NCI-H1092 treated with DMSO at 0.1 percent for 48 hours (cell line): ENCODE measurements at places on chromosomes 3 and 15.

- no peak for DNase-seq
Measured at GRCh38 chr3:115350606-115351005, 203.5 kb upstream of the ZBTB20 start.

GRCh38 chr3:37703626-37704025, 158.1 kb upstream of the CTDSPL start:
- DNase-seq, result no peak

DNA sequence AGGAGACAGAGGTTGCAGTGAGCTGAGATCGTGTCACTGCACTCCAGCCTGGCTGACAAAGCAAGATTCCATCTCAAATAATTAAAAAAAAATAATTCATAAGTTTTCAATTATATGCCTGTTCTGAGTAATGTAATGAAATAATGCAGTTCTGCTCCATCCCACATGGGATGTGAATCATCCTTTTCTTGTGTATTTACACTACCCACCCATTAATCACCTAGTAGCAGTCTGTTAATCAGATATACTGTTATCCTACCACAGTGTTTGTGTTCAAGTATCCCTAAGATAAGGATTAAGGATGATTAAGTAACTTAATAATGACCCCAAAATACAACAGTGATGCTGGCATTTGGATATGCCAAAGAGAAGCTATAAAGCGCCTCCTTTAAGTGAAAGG, 38.8 kb downstream of the PIGB start:
- no peak for DNase-seq

GRCh38 chr3:171393032-171393744, 67.0 kb downstream of the TNIK start:
- DNase-seq, result peak; percentile 92

DNA sequence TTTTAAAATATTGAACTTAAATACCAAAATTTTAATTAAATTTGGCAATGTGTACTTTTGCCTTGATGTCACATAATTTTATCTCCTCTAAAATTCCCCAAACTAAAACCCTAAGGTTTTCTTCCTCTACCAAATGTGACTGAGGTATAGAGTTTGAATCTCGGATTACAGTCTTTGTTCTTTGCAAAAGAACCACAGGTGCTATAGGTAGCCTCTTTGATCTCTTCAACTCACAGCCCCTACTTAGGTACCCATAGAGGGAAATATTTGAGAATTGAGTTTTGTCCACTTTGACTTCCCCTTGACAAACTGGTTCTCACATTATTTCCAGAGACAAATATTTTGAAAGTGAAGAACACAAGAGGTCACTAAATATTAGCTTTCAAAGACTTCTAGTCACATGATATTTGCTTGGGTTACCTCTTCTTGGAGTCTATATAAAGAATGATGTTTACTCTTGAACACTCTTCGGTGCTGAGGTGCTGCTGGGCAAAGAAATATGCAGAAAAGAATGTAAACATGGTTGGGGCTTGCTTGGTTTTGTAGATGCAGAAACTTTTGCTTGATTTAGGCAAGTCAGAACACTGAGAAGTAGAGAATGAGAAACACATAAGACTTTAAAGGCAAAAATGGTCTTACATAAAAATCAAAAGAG, 120.8 kb upstream of the MCTP2 start:
- no peak for DNase-seq

- no peak for DNase-seq
Measured at GRCh38 chr15:23750776-23751175, 63.7 kb upstream of the NDN start.

GRCh38 chr3:10281951-10282350, 10.8 kb downstream of the GHRL start:
- DNase-seq, result no peak

DNA sequence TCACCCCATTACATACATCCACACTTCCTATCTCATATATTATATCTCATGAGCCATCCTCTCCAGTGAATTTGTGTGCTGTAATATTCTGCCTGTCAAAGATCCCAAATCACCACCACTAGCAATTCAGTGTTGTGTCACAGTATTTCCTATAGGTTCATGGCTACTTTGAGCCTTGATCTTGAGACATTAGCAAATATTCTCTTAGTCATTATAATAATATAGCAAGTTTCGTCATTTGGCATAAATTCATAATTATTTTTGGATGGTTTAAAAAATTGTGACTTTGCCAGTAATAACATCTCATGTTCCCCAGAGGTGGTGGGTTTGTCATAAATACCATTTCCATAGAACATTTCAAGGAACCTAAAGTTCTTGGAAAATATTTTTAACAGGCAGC, 47.7 kb downstream of the CMSS1 start:
- DNase-seq, result no peak

GRCh38 chr3:149214702-149215101, 6.9 kb downstream of the CP start:
- DNase-seq, result peak; percentile 11

DNA sequence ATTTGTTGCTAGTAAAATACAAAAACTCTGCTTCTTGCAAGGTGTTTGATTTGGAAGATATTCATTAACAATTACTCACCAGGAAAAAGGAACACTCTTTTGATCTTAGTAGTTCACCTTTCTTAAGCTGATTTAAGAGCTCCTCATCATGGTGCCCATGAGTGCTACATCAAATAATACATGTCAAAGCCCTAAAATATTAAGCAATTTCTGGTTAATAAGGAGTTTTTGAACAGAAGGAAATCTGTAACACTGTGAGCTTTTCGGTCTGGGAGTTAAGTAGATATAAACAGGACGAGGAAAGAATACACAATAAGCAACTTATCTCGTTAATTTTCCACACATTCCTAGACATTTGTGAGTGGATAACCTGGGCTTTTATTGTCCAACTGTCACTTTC, 83.9 kb upstream of the DCBLD2 start:
- DNase-seq, result no peak

GRCh38 chr15:71575474-71576045, 234.8 kb upstream of the NR2E3 start:
- DNase-seq, result no peak

DNA sequence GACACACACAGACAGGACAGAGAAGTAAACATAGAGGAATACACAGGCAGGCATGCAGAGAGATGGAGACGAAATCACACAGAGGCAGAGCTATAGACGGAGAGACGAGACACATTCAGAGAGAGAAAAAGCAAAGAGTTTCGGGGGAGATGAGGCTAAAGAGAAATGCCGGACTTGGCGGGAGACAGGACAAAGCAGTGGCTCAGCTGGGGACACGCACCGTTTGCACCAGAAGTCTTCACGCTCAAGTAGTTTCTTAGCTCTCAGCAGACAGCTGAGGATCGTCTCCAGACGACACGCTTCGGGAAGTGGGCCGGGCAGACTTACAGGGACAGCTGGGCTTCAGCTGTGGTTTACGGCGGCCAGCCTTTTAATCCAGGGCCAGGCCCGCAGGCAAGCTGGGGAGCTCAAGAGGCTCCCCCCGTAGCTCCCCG, 56.2 kb upstream of the DLG1 start:
- DNase-seq, result no peak

GRCh38 chr15:38127306-38127771, 125.3 kb upstream of the SPRED1 start:
- DNase-seq, result no peak

- DNase-seq, result no peak
Measured at GRCh38 chr3:37640636-37641375, 220.9 kb upstream of the CTDSPL start.

- DNase-seq, result peak; percentile 40
Measured at GRCh38 chr3:8767667-8768363, 1.6 kb downstream of the OXTR start.

DNA sequence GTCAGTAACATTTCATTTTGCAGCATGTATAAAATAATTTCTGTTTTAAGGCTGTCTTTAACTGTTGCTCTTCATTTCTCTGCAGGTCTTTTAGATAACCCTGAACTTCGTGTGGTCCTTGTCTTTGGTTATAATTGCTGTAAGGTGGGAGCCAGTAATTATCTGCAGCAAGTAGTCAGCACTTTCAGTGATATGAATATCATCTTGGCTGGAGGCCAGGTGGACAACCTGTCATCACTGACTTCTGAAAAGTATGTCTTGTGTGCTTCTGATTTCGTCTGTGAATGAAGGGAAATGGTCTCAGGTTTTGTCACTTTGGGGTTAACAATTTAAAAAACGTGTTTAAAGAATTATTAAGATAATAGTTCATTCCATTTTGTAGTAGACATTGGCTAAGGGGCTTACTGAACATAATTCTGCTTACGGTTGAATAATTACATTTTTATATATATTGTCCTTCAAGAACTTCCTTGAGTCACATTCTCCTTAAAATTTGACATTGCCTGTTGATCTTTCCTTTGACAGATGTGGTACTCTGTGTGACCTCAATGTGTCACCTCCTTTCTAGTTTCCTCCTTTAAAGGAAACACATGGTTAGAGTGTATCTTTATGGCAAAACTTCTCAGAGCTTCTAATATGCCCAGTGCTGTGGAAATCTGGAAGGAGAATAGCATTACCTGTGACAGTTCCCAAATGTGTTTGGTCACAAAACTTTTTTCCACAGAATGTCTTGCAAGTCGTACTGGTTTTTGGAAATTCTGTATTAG, 26.3 kb downstream of the FBXO22 start:
- no peak for DNase-seq

DNA sequence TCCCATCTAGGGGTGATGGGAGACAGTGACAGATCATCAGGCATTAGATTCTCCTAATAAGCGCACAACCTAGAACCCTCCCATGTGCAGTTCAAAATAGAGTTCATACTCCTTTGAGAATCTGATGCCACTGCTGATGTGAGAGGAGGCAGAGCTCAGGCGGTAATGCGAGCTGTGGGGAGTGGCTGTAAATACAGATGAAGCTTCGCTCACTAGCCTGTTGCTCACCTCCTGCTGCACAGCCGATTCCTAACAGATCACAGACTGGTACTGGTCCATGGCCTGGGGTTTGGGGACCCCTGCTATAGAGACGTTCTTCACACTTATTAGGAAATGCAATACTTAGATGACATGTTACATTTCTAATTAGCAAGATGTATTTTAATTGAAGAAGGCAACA, 154.4 kb downstream of the CBLB start:
- DNase-seq, result no peak

GRCh38 chr3:130609166-130609979, 92.4 kb downstream of the COL6A6 start:
- DNase-seq, result no peak

- DNase-seq, result no peak
Measured at GRCh38 chr3:172070269-172070668, 30.9 kb downstream of the FNDC3B start.

- no peak for DNase-seq
Measured at GRCh38 chr3:128559486-128560225, 66.7 kb upstream of the GATA2 start.

DNA sequence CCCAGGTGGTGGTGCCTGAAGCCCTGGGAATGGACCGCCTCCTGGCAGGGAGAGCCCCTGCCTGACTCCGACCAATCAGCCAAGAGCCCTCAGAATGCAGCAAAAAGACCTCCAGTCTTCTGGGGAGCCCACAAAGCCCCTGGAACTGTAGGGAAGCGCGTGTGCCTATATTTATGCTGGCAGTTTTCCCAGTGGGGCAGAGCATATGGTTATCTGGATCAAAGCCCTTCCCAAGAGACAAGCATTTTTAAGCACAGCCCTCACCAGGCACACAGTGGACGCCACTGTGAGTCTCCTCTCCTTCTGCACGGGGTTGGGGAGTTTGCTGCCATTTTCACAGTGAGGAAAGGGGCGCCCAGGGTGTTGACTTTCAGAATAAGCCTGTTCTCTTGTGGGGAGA, 80.9 kb upstream of the RPL32 start:
- DNase-seq, result peak; percentile 15

GRCh38 chr3:15319575-15319974, 12.8 kb downstream of the SH3BP5 start:
- no peak for DNase-seq

DNA sequence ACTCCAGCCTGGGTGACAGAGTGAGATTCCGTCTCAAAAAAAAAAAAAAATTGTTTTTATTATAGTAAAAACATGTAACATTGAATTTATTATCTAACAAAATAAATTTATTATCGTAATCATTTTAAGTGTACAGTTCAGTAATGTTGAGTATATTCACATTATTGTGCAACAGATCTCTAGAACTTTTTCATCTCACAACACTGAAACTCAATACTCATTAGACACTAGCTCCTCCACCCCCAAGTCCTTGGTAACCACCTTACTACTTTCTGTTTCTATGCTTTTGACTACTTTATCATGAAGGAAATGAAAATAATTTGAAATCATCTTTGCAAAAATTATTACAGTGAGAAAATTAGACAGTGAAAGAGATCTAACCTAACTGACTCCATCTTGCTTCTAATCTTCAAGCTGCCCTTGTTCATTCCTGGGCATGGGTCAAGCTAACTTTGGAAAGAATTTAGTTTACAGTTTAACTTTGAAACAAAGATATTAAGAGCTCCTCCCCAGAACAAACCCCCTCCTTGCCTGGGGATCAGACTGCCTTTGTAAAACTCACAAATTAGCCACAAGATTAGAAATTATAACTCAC, 15.0 kb upstream of the FYCO1 start:
- DNase-seq, result no peak

DNA sequence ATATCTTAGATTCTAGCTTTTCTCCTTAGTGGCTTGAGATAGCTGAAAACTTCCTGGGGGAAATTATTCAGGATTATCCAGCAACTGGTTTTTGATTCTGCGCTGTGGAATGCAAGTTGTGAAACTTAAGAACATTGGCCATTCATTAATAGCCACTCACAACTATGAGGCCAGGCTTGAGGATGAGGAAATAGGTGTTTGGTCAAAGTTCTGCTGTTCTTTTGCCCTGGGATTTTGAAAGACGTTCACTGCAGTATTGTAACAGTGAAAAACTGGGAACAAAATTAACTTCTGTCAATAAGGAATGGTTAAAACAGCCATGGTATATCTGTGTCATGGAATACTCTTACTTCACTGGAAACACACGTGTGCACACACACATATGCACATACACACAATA, 44.1 kb downstream of the CTXND1 start:
- no peak for DNase-seq

- DNase-seq, result no peak
Measured at GRCh38 chr15:29135702-29136646, 133.6 kb downstream of the NSMCE3 start.

DNA sequence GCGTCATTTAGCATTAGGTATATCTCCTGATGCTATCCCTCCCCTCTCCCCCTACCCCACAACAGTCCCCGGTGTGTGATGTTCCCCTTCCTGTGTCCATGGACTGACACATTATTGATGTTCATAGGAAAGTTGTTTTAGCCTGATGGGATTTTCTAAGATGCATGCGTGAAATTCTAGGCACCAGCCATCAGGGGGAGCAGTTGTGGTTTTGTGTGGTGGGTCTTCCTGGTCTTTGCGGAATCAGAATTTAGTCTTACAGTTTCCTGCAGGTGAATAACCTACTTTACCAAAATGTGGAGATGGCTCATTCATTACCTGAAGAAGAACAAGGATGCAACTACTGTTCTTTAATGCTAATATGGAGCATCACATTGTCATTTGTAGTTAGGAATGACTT, 455.0 kb upstream of the THBS1 start:
- DNase-seq, result peak; percentile 34

DNA sequence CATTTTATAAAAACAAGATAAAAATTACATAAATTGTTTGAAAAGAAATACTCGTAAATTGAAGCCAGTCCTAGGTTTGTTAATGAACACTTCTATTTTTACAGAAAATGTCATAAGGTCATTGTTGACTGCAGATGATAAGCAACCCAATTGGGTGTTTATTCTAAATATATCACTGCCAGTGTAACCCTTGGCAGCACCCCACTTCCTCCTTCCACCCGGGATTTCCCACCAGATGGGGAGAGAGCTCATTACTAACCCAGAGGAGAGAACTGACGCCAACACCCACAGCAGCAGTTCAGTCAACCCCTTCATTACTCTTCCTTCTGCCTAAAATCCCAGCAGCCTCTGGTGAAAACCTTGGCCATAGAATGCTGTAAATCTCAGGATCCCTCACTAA, 307.6 kb downstream of the GAP43 start:
- DNase-seq, result no peak
